NCI-H1436 (cell line): ENCODE measurements at places on chromosomes 2 and 18.
A peak's percentile ranks its signal among the peaks of the same experiment; 100 is the strongest.

GRCh38 chr2:11019614-11020013, 107.9 kb downstream of the KCNF1 start:
- no peak for DNase-seq

- no peak for DNase-seq
Measured at GRCh38 chr2:169462896-169463695, 16.2 kb upstream of the BBS5 start.

GRCh38 chr2:134347756-134348155, 93.9 kb downstream of the MGAT5 start:
- DNase-seq: no peak

DNA sequence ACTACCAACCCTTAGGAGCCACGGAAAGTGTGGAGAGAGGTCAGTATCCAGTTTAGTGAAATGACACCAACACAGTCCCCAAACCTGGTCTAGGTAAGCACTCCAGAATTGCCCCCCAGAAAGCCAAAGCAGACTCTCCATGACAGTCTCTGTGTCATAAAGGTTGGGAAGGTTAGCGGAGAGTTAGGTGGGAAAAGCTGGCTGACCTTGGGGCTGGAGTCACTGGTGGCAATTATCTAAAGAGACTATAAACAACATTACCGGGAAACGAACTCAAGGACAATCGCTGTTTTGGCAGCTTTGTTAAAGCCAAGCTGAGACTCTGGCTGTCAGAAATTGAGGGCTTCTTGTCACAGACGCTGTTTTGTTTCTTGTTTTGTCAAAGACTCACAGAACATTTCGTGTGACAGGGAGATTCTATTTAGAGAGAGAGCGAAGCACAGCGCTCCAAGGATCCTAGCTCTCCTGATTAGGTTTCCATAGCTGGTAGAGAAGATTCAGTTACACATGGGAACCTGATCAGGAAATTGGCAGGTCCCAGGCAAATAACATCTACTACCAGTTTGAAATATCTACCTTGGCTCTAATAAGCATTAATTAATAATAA, 111.3 kb downstream of the LNPK start:
- no peak for DNase-seq

- DNase-seq: no peak
Measured at GRCh38 chr2:173149491-173149890, 73.8 kb downstream of the MAP3K20 start.

- no peak for DNase-seq
Measured at GRCh38 chr2:127712999-127713398, 11.7 kb downstream of the SFT2D3 start.

DNA sequence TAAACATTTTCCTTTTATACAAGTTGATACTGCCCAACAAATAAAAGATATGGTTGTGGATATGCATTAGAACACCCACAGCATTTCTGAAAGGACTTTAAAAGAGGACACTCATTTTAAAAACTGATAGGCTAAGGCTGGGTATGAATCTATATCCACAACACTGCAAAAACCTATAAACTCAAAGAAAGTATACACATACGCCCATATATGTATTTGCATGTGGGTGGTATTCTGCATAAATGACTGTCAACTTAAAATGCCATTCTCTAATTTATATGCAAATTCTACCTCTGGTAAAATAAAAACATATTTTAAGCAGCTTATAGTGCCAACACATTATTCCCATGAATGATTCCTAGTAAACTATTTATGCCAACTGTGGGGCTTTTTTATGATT, 20.1 kb downstream of the FIGN start:
- no peak for DNase-seq

- no peak for DNase-seq
Measured at GRCh38 chr2:162826921-162827320, 11.6 kb downstream of the KCNH7 start.

- DNase-seq: no peak
Measured at GRCh38 chr2:179124282-179124681, 74.3 kb upstream of the CCDC141 start.

GRCh38 chr2:166341426-166341825, 34.3 kb downstream of the SCN9A start:
- DNase-seq: no peak

GRCh38 chr2:36834731-36835524, 131.4 kb downstream of the STRN start:
- no peak for DNase-seq

- no peak for DNase-seq
Measured at GRCh38 chr2:238009563-238009962, 42.7 kb downstream of the UBE2F start.

- DNase-seq: no peak
Measured at GRCh38 chr2:150012986-150013385, 425.4 kb upstream of the MMADHC start.

DNA sequence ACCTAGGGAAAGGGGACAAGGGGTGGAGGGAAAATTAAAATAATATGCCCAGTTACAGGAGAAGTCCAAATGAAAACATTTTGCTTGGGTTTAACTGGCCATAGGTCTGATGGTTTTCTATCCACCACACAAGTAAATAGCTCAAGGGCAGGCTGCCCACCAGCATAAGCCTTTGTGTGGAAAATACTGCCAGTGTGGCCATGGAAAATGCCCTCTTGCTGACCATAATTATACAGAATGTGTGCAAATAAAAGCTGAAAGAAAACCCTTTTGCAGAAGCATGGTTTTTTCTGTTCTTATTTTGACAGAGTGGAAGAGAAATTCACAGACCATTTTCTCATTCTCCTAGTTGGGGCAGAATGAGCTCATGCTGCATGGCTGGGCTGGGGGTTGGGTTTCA, 111.3 kb upstream of the SIX2 start:
- DNase-seq: no peak

GRCh38 chr2:182894174-182894573, 27.7 kb upstream of the FRZB start:
- DNase-seq: no peak

GRCh38 chr2:36701391-36701795, 4.9 kb downstream of the VIT start:
- DNase-seq: no peak

DNA sequence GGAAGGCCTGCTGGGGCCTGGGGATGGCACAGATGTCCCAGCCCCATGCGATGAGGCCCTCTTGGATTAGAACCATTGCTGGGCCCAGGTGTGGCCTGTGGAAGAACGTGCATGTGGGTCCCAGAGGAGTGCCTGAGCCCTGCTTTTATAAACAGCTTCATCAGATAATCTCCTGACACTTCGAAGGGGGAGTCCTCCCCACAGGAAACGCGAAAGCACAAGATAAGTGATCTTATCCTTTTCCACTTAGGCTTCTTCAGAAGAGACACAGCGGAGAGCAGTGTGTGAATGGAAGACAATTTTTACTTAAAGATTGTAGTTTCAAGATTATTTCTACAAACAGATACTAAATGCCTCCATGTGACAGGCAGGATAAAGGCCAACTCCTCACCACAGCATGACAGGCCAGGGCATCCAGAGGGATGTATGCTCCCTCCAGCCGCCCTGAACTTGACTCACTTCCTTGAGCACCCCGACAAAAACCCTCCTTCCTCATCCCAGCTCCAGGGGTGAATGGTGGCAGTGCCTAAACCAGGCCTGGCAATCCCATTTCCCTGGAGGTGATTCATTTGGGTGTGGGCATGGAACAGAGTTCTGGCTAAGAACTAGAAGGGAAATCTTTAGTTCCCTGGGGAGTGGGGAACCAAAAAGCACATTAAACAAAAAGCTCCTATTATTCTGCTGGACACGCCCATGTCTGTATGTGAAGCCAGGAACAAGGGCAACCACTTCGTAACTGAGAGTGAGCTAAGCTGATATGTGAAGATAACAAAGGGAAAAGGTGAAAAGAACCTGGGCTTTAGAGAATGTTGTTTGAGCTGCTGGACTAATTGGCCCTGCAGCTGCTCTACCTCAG, 56.2 kb upstream of the TMEM163 start:
- no peak for DNase-seq

- DNase-seq: no peak
Measured at GRCh38 chr2:189658306-189659212, 2.7 kb upstream of the ASNSD1 start.

DNA sequence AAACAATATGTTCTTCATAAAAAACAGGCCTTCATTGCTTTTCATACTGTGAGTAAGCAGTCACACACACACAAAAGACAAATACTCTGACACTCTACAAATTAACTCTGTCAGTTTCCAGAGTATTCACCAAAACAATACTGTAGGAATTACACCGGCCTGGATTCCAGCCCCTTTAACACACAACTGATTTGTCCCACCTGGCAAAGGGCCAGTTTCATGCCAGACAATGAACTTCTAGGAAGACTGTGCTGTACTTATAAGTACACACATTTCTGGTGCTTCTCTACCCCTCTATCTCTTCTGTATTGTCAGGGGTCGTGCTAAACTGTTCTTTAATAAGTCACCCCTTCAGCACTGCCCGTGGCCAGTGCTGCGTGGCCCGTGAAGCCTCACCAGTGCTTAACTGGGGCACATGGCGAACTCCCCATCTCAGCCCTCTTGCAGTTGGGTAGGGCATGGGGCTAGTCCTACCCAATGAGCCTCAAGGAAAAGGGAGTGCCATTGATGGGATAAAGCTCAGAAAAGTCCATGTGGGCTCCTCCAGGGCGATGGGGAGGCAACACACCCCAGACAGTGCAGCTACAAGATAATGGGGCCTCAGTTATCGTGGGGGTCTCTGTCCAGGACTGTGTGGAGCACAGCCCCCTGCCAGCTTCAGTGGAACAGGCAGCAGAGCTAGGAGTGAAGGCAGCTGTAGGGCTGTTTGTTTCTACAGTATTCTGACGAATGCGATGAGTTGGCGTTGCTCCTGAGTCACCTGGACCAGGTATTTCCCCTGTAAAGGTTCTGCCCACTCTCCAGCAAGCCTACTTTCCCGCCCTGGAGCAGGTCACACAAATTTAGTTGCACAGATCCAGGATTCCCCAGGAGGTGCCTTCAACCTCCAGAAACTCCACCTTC, 99.0 kb downstream of the SP3 start:
- no peak for DNase-seq

GRCh38 chr2:216492597-216493333, 5.9 kb upstream of the RPL37A start:
- peak; percentile 25 for DNase-seq

DNA sequence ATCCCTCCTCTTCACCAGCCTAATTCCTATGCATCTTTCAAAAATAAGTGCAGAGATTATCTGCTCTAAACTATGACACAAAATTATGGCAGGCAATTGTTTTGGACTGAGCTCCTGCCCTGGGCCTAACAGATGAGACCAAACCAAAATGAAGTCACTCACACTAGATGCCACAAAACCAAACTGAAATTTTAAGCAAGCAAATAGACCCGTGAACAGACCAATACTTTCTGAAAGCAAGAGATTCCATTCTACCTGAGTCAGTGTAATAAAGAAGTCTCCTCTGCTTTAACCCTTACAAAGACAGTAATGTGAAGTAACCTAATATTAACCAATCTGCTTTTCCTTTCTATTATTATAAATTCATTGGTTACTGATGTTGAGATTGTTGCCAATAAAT, 84.3 kb downstream of the RIT2 start:
- DNase-seq: no peak

- no peak for DNase-seq
Measured at GRCh38 chr2:150107816-150108215, 379.7 kb downstream of the RND3 start.

DNA sequence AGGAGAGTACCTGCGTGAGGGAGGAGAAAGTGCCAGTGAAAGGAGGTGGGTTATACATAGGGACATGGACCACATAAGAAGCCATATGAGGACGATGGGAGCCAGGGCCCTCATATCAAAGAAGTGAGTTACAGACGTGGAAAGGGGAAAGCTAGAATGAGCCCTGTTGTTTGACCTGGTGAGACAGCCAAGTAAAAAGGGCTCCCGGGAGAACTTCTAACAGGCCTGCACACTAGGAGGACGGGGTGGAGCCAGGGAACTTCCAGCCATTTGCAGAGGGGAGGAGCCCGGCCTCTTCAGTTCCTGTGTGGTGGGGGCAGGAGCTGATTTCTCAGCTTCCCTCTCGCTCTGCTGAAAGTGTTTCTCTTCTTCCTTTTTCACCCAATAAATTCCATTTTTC, 84.1 kb upstream of the SLC66A3 start:
- DNase-seq: no peak

GRCh38 chr18:31204166-31204565, 41.5 kb upstream of the DSC1 start:
- DNase-seq: no peak

DNA sequence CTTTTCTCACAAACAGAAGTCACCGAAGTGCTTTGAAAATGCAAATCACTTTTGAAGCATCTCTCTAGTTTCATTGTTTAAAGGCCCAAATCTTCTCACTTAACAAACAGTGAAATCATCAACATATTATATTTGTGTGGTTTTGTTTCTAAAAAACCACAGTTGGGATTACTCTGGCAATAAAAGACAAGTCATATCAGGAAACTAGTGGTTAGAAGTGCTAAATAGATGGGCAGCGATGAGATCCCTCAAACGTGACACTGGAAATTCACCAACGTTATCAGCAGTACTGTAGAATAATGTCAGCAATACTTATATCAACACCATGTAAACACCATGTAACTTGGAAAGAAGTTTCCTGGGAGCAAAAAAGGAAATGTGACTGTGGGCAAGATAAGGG, 893.5 kb downstream of the SUCLG1 start:
- no peak for DNase-seq

DNA sequence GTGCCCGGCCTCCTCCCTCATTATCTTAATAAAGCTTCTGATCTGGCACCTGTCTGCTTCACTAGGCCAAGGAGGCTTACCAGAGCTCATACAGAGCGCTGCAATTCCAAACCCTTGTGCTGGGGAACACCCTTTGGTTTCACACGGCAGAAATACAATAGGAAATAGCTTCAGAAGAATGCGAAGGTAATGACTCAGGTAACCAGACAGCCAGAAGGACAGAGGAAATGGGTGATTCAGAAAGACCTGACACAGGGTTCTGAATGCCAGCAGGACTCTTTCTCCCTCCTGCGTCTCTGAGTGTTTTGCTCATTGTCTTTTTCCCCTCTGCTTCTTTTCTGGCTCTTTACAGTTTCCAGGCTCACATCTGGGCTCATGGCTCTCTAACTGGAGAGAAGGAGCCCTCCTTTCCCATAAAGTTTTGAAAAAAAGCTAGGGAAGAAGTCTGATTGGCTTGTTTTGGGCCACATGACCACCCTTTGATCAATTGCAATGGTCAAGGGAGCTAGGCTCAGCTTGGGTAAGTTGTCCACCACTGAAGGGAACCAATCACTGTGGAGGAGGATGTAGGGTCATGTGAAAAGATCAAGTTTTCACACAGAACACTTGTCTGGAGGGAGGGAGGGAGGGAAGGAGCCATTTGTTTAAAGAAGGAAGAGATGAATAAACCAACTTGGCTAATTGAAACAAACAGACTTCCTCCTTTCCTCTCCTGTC, 90.5 kb upstream of the UPP2 start:
- no peak for DNase-seq

DNA sequence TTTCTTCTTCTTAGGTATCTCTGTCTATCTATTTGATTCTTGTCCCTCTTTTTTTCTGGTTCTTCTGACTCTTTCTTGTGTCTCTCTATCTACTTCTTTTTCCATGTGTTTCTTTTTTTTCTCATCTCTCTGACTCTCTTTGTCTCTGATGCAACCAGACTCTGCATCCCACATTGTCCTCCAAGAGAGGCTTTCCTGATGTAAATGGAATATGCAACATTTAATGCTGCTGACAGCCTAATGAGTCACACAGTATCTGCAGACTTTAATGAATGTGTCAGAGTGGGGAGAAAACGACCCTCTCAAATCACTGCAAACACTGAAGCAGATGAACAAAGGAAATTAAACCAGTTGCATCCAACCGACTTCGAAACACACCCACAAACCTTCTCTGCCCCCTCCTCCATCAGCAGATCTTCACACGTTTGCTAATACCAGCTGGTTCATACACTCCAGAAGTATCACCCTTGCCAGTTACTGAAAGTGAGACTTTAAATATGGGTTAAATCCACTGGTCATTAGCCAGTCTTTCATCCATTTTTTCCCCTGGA, 351.5 kb downstream of the TXNL1 start:
- no peak for DNase-seq

- DNase-seq: no peak
Measured at GRCh38 chr18:13494871-13495445, 231.4 kb downstream of the FAM210A start.
